NCI-H1694 (cell line): ENCODE measurements at places on chromosomes 3 and 15.

DNA sequence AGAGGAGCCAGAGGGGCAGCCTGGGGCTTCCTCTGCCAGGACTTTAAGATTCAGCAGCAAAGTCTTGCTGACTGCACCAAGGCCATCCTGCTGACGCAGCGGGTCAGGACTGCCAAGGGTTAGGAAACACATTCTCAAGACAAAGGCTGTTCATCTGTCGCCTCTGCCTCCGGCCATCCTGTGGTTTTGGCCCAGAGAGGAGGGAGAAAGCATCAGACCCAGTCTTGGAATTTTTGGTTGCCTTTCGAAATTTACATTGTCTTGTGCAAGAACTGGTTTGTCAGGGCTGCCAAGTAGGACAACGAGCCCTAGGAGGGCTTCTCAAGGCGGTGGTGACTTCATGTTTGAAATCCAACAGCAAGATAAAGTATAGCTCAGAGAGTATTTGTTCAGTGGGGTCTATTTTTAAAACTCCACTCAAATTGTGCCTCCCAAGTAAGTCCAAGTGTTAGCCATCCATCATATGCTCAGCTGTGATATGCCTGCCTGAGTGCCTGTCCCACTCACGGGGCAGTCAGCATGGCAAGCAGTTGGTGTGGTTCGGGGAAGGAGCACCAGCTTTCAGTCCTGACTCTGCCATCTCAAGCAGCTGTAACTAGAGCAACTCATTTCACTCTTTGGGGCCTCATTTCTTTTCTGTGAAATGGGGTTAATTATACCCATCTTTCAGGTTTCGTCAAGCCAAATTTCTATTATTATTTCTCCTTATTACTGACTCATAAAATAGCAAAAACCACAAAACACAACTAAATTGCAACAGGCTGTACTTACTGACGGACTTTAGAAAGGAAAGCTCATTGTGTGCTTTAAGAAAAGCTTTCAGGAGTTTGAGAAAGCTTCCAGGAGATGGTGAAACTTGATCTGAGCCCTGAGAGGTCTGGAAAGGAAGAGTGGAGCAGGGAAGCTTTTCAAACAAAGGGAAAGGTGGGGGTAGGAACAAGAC is 42.4 kb upstream of the RHO start:
- DNase-seq, result no peak

DNA sequence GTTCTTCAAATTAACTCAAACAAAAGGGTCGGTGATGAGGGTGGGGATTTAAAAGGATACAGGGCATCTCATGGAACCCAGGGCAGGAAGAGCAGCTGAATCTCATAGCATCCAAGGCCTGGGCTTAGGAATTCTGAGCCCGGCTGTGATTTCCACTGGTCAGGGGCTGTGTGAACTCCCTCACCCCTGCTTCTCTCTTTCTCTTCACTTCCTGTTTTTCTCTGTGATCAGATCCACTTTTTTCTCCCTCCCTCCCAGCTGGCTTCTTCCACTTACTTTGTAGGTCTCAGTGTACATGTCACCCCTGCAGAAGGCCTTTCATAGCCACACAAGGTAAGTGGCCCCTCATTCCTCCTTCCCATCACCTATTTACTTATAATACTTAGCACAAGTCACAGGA is 68.2 kb upstream of the CORO2B start:
- DNase-seq, result no peak

GRCh38 chr3:139324456-139324855 is 19.4 kb upstream of the MRPS22 start:
- DNase-seq, result no peak

DNA sequence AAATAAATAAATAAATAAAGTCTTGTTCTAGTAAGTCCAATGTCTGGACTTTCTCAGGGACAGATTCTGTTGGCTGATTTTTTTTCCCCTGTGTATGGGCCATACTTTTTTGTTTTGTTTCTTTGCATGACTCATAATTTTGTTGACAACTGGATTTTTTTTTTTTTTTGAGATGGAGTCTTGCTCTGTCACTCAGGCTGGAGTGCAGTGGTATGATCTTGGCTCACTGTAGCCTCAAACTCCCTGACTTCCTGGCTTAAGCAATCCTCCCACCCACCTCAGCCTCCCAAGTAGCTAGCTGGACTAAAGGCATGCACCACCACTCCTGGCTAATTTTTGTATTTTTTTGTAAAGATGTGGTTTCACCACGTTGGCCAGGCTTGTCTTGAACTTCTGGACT is 38.9 kb downstream of the TICRR start:
- no peak for DNase-seq

DNA sequence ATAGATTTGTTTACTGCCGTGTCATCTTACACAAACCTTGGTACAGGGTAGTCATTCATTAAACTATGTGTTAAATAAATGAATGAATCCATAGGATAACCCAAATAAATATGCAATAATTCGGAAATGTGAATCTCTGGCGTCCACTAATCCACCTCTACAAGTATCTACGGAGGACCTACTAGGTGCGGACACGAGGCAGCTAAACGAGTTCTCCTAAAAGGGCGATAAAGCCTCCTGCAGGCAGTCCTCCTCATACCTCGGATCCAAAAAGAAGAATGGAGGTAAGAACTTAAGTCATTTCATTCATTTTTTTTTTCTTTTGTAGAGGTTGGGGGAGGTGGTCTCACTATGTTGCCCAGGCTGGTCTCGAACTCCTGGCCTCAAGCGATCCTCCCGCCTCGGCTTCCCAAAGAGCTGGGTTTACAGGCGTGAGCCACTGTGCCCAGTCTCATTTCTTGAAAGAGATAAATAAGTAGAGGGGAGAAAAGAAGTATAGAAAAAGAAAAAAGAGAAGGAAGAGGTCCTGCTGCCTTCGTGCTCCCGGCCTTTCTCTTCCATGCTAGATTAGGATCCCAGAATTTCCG is 706 bp upstream of the RPL35A start:
- DNase-seq, result no peak
